ENCODE measurements at places on chromosomes 12 and 14. TPM values are rescaled to one million over a fixed set of nuclear protein-coding genes. Genes with fewer than 3 reads are reported as not detected.

BHLHE41 gene
- 7.6 TPM for total RNA-seq

ITGB7 gene
- 1.4 TPM for total RNA-seq

KLRC1 gene
- not detected for total RNA-seq

MMP14 gene
- total RNA-seq, result 83.9 TPM

TAS2R7 gene
- total RNA-seq, result not detected

IFT81 gene
- 9.3 TPM for total RNA-seq

ERP27 gene
- not detected for total RNA-seq

ISM2 gene
- total RNA-seq, result 0.80 TPM

- DNase-seq, result peak; percentile 45
Observed at GRCh38 chr12:117850048-117850447, 118.7 kb downstream of the KSR2 start.

GRCh38 chr14:34965912-34966311 is 16.9 kb upstream of the SRP54 start:
- DNase-seq, result no peak

- DNase-seq, result no peak
Observed at GRCh38 chr12:13211191-13211858, 14.8 kb downstream of the EMP1 start.

DNA sequence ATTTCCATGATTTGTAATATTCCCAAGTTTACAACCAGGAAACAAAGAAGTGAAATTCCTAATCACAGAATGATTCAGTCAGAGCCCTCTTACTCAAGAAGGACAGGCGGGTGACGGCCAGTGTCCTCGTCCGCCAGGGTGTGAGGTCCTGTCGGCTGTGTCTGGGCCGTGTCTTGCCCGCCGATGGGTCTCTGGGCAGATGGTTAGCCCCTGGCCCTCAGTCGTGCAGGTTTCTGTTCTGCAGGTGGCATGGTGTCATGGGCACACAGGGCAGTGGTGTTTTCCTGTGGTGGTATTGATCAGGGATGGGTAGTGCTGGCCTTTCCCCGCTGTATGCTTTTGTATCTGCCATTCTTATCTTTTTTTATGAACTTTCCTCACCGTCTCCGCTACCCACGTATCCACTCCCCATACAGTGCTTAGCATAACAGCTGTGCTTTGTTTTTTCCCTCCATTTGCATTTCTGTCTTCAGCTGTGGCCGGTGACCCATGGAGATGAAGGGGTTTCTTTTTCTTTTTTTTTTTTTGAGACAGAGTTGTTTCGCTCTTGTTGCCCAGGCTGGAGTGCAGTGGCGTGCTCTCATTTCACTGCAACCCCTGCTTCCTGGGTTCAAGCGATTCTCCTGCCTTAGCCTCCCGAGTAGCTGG is 100.7 kb downstream of the TSPAN9 start:
- no peak for DNase-seq

DNA sequence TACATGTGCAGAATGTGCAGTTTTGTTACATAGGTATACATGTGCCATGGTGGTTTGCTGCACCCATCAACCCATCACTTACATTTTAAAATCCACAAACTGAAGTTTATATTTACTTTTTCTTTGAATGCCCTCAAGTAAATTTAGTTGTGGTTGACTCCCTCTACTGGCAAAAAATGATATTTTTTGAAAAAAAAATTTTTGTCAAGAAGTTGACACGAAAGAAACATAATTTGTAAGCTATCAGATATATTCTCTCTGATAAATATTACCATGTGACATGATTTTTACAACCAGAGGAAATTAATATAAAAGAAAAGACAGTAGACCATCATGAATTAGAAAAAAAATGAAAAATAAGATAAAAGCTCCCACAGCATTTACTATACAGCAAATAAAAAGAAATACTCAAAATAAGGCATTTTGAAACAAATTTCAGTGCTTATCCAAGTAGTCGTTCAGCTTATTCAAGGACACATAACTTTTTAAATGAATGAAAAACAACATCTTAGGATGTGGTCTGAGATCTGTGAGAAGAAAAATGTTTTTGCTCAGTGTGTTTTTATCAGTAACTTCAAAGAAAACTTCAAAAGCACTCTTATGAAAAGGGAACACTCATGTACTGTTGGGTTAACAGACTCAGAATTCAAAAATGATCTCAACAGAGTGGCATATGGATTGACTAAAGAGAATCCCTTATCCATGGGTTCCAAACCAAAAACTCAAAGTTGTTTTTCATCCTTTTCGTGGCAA is 30.0 kb upstream of the GRIP1 start:
- DNase-seq, result no peak

GRCh38 chr14:93977790-93978581 is 1.6 kb upstream of the ASB2 start:
- DNase-seq, result no peak

DNA sequence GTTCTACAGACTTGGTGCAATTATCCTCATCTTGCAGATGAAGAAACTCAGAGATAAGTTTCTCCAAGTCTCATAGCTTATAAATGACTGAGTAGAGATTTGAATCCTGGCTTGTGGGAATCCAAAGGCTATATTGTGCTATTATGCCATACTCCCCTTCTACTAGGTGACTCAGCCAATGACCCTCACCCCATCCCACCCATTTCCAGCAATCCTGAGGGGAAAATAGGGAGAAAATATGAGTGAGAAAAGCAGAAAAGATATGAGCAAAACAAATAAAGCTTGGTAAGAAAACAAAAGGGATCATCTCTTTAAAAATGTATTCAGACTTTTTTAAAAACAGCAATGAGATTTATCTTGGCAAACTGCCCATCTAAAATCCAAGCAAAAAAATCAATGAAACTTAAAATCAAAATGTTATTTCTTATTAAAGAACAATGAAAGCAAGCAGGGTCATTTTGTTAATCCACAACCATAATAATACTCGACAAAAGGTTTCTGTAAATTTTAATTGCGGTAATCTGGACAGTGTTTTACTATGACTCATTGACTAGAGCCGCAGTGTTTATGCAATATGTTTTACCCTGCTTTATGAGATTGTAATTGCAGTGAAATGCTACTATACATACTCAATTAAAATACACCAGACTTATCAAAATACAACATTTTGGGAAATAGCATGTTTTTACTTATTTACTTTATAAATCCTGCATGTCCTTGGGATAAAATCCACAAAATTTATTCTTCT is 13.1 kb upstream of the LGR5 start:
- DNase-seq, result no peak

GRCh38 chr12:91138337-91138920 is 27.1 kb upstream of the LUM start:
- DNase-seq, result no peak

DNA sequence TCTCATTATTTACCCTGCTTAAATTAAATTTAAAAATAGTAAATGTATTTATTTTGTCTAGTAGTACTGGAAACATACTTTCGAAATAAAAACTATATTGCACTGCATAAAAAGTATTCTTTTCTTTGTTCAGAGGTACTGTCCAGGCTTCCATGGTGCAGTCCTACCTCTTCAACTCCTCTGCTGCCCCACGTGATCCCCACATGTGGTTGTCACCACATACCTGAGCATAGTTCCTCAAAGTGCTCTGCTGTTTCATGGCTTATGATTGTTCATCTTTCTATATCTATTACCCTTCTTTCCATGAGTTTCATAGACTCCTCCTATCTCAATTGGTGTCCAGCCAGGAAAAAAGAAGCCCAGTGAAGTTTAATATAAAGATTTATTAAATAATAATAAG is 317.5 kb upstream of the OR4E1 start:
- no peak for DNase-seq

GRCh38 chr12:63232896-63233295 is 81.9 kb upstream of the AVPR1A start:
- DNase-seq, result no peak
